ENCODE measurements at places on chromosomes 4 and X.

DNA sequence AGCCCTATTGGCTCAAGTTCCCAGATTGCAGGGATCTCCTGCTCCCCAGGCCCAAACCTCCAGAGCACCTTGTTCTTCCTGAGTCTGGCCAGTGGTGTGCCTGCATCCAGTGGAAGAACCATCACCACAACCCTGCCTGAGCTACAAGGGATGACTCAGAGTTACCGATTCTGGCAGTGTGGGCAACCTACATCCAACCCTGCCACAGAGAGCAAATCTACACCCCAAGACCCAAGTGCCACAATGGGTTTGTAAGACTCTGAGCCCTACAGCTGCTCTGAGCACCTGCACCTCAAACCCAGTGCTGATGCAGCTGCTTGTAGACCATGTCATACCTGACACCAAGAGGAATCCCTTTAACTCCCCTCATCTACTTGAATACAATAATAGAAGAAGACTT, 110.0 kb downstream of the SOWAHB start:
- DNase-seq: no peak

DNA sequence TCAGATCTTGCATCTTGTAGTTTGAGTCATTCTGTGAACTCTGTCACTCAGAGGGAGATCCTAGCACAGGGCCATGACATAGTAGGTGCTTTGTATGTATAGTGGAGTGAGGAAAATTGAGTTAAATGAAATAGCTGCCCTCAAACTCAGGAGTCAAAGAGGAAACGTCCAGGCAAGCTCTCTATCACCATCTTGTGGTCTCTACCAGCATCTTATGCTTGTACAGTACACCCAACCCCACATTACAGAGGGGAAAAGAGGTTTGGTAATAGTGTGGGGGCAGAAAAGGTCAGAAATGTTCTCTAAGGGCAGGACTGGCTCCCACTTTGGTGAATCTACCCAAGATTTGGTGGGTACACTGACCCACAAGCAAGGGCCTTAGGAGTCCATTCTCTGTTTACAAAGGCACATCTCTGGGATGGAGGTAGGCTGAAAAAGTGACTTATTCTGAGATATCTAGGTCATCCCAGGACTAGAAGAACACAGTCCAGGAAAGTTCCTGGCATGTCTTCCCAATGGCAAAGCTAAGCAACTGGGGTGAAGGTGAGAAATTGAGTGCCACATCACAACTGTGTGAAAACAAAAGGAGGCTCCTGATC, 131.8 kb downstream of the OR13H1 start:
- no peak for DNase-seq

- peak; percentile 87 for DNase-seq
Measured at GRCh38 chr4:7831330-7831729, 108.3 kb downstream of the AFAP1 start.

- peak; percentile 46 for DNase-seq
Measured at GRCh38 chr4:174255786-174256185, 27.7 kb downstream of the FBXO8 start.

GRCh38 chrX:53269536-53270107, 11.8 kb downstream of the IQSEC2 start:
- DNase-seq: no peak

GRCh38 chrX:3232262-3232923, 114.1 kb downstream of the MXRA5 start:
- no peak for DNase-seq

DNA sequence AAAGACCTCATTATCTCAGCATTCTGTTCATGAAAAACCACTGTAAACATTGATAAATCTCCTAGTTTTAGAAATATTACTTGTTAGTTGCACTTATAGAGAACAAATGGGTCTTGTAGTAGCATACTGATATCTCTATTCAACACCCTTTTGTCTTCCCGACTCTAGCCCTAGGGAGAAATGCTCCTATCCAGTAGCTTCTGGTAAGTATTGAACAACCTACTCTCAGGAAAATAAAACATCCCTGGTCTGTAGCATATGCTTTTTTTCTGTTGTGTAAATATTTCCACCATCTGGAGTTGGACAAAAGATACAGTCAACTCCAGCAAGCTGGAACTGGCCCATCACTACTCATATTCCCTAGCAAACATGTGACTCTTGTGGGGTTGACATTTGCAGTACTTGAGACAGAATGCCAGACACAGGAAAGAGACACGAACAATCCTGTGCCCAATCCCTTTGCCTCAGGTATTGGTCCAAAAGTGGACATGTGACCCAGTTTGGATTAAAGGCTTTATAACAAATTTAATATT, 188.2 kb downstream of the GC start:
- DNase-seq: peak; percentile 8

DNA sequence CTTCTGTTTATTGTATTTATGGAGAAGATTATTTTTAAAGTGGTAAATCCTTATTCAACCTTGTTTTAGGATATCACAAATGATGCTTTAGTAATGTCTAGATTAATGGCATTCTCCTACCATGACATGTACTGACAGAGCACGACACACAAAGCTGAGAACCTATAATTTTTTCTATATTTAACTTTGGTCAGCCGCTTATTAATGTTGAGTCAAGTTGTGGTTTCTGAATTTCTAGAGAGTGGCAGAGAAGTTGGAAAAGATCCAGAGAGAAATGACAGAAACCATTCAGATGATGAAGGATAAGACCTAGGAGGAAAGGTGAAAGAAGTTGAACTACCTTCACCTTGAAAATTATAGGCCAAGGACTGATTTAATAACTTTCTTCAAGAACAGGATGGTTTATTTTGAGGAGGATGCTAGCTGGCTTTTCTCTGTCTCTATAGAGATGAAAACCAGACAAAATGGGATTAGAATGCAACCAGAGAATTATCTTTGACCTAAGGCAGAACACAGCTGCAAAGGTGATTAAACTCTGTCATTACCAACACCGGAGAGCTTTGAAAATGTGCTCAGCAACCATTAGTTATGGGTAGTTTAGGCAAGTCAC, 62.6 kb upstream of the TSPAN5 start:
- DNase-seq: peak; percentile 28

DNA sequence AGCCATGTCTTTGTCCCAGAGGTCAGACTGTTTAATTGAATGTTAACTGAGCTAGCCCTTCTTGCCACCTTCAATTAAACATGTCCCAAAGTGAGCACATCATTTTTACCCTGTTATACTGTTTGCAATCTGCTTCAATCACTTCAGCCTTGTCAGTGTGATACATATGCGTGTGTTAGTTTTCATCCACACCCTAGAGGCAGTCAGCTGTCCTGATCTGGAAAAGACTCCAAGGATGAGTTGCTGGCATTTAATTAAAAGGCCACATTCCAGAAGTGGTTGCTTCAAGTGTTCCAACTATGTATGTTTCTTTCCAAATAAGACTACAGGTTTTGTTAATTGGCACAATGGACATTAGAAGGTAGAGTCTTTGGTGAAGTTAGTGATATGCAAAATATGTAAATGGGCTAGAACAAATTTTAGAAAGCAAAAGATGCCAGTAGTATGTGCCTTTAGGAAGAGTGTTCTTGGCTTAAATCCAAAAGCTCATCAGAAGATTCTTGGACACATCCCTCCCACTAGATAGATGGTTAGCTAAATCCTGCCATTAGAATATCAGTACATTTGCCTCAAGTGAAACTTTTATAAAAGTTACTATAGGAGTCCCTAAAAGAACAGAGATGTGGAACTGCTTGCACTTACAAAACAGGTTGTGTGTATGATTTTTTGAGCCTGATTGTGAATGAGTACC, 79.5 kb upstream of the SLIT2 start:
- DNase-seq: peak; percentile 68

DNA sequence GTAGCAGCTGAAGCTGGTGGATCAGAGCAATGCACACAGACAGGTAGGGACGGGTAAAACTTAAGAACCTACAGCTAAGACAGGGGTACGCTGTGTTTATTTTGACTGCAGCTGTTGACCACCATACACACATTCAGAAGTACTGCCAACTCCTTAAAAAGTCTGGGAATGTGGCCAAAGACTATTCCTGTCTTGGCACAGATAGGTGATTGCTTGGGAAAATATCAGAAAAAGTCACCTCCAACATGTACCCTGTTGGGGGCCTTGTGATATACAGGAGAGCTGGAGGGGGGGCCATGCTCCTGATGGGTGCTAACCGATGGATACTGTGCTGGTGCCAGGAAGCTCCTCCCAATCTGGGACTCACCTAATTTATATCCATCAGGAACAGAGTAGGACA, 121.2 kb downstream of the VCX2 start:
- no peak for DNase-seq

DNA sequence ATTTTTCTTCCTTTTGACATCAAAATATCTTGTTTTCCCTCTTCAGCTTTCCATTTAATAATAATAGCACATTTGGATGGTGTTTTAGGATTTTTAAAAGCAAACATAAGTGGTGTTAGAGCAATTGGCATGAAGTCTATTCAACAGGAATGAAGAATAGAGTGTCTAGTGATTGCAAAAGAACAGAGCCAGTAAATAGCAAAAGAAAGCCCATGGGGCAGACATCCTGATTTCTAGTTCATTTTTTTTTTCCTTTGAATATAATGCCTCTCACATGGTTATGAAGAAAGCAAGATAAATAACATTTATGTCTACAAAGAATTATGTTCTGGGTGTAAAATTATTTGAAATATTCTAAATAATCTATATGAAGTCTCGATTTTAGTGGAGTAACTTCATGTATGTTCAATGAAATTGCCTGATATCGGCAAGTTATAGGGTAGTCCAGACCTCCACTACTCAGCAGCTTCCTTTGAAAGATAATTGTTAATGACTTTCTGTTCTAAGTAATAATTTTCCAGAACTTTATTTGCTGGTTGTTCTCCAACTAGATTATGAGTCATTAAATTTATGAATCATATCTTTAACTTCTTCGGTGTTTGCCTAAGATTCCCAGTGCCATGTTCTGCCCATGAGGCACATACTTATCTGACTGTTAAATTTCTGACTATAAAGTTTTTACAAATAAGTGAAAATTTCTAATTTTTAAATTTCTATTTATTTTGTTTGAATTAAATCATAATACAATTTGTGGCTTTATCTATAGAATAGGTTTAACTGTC, 587.9 kb downstream of the TLL1 start:
- DNase-seq: no peak

Measured in AG10803 (cell line).